ENCODE measurements at places on chromosomes 6 and 20.

DNA sequence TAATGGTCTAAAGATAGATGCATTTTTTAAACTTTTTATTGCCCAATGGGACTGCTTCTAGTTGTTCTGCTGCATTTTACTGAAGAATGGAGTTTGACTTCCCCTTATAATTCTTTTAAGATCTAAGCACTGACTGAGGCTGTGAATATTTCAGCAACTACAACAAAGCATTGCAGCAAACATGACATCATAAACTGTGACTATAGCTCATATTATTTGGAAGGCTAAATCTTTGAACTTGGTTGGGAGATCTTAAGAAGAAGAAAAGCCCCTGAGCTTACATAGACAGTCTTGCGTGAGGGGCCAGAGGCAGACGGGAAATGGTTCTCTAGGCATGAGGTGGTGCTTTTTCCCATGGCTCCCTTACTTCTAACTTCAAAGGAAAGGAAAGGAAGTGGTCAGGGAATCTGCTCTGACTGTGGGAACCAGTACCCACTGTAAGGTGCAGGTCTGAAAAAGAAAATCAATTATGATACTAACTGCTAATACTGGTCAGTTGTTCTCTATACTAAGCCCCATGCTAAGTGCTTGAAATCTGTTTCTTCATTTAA lies 14.8 kb downstream of the HEY2 start:
- no peak for DNase-seq

- DNase-seq = no peak
These were observed 199.3 kb downstream of the TENT5A start for GRCh38 chr6:81553216-81553615.

- no peak for DNase-seq
These were observed 3.6 kb downstream of the TBCC start for GRCh38 chr6:42742116-42742894.

DNA sequence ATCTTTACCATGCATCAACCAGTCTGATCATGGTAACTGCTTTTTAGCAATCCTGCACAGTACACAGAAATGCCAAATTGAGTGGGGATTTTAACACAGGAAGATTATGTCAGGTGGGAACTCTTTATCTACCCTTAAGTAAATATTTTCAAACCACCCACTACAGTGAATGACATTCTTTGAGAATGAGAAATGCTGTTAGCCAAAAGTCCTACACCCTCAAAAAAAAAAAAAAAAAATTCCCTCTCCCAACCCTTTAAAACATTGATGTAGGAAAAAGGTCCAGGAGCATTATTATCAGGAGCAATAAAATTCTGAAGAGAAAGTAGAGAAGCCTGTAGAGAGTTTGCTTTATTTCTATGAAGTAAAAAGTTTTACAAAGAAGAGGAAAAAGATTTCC lies 307.2 kb upstream of the THEMIS start:
- no peak for DNase-seq

DNA sequence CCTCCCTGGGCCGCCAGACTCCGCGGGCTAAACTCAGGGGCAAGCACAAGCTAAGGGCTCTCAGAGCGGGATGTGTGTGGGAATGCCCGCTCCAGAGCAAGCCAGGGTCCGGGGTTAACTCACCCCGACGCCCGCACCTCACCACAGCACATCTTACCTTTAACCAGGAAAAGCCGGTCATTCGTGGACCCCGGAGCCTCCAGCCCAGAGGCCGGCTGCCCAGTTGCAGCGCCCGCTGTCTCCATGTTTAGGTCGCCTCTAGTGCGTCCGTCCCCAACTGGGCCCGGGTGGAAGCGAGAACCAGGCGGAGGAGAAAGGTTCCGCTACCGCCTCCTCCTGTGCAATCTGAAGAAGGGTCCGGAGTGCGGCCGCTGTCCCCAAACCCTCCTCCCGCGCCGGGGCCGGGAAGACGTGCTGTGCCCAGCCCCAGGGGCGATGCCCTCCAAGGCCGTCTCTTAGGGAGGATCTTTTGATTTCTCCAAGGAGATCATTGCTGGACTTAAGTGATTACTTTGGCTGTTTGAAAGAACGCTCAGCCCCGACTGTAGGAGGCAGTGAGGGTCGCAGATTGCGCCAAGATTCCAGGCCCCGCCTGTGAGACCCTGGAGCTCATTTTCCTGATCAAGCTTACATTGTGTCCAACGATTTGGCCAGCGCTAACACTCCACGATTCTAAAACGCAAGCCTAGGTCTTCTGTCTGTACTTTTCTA lies at the start of gene TMEM242:
TMEM242 (minus strand) TSS at position 265 of the 711 bp plus-strand sequence; CDS start at position 245, 20 bp downstream.
- DNase-seq = peak; percentile 90

DNA sequence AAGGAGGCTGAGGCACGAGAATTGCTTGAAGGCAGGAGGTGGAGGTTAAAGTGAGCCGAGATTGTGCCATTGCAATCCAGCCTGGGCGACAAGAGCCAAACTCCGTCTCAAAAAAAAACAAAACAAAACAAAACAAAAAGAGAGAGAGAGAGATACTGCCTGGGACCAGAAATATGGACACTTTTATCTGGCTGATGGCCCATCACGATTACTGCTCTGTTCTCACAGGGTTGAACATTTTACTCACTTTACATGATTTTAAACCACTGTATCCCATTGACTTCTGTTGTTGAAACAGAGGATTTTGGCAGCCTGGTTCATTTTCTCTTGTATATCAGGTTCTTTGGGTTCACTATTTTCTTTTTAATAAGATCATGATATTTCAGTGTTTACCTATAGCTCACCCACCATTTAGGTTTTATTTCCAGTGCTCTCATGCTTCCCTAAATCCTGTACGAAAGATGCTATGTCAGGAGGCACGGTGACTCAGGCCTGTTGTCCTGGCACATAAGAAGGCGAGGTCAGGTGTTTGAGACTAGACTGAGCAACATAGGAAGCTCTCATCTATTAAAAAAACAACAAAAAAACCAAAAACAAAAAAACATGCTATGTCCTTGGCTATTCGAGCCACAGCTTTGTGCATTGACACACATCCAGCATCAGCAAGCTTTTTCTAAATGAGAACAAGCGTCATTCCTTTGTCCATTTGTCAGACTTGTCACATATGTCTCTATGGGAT lies 34.5 kb upstream of the RREB1 start:
- DNase-seq = no peak

DNA sequence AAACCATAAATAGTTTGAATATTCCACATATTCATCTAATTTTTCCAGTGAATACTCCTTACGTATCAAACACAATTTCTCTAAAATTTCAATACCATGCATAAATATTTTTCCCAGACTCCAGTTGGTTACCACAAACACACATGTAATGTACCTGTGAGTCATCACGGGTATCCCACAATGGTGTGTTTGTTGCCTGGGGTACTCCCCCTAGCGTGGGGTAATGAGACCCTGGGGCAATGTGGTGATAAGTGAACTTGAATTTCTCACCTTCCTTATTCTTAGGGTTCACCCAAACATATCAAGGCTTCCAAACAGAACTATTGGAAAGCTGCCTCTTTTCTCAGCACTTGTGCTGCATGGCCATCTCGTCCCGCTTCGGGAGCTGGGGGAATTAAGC lies 51.0 kb downstream of the STX7 start:
- no peak for DNase-seq

GRCh38 chr6:165042912-165043311 lies 266.5 kb downstream of the C6orf118 start:
- no peak for DNase-seq

- no peak for DNase-seq
These were observed 170.4 kb upstream of the SPTLC3 start for GRCh38 chr20:12838261-12838866.

All from heart left ventricle (tissue), 16 donors.